ENCODE measurements at places on chromosomes 6 and 20. TPM values are rescaled to one million over a fixed set of nuclear protein-coding genes. Genes with fewer than 3 reads are reported as not detected.

- no peak for DNase-seq
Observed at GRCh38 chr6:52900536-52900935, 9.0 kb downstream of the GSTA3 start.

Gene SLC2A10
- 0.07 TPM for total RNA-seq

- no peak for DNase-seq
Observed at GRCh38 chr20:1637755-1638154, 17.9 kb upstream of the SIRPB1 start.

DNA sequence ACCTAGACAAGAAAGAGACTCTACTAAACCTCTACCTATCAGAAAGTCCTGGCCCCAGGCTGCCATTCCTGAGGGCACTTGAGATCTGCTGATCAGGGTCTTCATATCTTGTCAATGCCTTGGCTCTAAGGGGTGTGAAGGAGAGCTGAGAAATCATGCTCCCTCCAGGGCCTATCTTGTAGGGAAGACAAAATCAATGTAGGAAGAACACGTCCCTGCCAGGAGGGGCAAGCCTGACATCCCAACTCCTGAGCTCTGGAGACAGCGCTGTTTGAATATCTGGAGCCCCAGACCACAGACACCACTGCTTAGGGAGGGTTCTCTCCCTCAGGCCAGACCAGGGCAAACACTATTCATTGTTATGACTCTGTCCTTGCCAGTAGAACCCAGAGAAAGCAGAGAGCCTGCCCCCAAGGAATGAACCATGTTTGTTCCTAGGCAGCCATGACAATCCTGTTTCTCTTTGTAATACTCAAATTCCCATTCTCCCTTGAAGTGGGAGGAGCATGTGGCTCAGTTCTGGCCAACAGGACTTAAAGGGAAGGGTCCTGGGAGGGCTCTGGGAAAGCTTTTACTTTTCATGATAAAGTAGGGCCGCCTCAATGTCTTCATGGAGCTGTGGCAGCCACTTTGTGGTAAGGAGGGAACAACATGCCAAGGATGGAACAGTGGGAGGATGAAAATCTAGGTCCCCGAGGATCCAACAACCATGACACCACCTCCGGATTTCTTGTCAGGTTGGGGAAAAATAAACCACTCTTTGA lies 1.8 kb upstream of the FASTKD5 start:
- DNase-seq: no peak

Gene CYP39A1
- total RNA-seq: not detected

GRCh38 chr6:1403851-1404712 lies 14.7 kb downstream of the FOXF2 start:
- no peak for DNase-seq

DNA sequence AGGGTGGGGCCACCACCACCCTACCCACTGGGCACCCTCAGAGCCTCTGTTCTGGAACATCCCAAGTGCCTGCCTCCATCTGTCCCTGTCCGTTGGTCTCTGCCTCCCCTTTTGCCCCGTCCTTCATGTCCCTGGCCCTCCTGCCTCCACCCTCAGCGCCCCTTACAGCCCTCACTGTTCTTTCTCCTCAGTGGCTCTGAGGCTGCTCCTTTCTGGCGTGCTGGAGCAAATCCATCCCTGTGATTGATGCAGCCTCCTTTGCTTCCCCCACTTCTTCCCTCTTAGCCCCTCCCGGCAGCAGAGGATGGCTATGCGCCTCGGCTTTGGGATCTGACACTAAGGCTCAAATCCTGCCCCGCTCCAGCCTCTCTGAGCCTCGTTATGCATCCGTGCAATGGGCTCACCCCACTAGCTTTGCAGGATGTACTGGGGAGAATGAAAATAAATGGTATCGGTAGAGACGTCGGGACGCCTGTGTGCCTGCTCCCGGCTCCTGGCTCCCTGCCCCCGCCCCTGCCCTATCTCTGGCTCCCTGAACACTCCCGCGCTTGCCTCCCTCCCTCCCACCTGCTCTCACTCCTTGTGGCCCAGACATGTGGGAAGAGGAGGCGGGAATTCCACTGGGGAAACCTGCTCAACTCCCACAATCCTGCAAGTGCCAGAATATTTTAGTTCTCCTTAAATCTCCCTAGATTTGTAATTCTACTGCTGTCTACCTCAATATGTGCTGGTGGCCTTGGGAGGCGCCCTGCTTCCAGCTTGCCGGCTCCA lies 13.1 kb downstream of the VSTM2L start:
- DNase-seq: no peak

DNA sequence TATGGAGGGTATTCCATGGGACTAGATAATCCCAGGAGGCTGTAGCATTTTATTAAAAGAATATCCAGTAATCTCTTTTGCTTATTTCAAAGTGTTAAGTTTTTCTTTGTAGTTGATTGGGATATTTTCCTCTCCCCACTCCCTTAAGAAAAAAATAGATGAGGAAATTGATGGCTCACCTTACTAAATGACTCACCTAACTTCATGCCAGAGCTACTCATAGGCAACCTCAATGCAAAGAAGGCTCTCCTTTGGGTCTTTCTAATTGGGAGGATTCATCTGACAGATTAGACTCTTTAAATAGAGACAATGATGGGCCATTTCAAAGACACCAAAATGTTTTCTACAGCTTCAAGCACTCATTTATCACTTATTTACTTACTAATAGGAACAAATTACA lies 528.5 kb upstream of the BTBD3 start:
- DNase-seq: no peak

- DNase-seq: no peak
Observed at GRCh38 chr6:70371454-70372105, 41.7 kb upstream of the FAM135A start.
